ENCODE measurements at places on chromosomes 7 and 10. TPM values are rescaled to one million over a fixed set of nuclear protein-coding genes. Genes with fewer than 3 reads are reported as not detected.

GRCh38 chr10:132764108-132764507 is 21.8 kb downstream of the NKX6-2 start:
- no peak overlapping the region for H3K27ac ChIP-seq
- peak; percentile 11 for DNase-seq
- no peaks in the 10 kb centered on the region for H3K4me1 ChIP-seq
- no peaks in the 10 kb centered on the region for H3K36me3 ChIP-seq
- H3K4me3 ChIP-seq: no peak overlapping the region

GRCh38 chr10:74194999-74195398 is 44.0 kb downstream of the ADK start:
- peaks cover 13% of the 10 kb centered on the region for H3K36me3 ChIP-seq
- DNase-seq: peak; percentile 89
- no peak overlapping the region for H3K4me3 ChIP-seq
- H3K27me3 ChIP-seq: no peaks in the 10 kb centered on the region

GRCh38 chr7:67636348-67637022 is 639.9 kb downstream of the TYW1 start:
- no peaks in the 10 kb centered on the region for H3K36me3 ChIP-seq
- no peak overlapping the region for H3K4me3 ChIP-seq
- no peak overlapping the region for H3K27ac ChIP-seq
- no peaks in the 10 kb centered on the region for H3K4me1 ChIP-seq
- DNase-seq: no peak

- H3K36me3 ChIP-seq: no peaks in the 10 kb centered on the region
- DNase-seq: no peak
- no peaks in the 10 kb centered on the region for H3K4me1 ChIP-seq
- no peak overlapping the region for H3K4me3 ChIP-seq
- H3K27me3 ChIP-seq: no peaks in the 10 kb centered on the region
- H3K27ac ChIP-seq: no peak overlapping the region
These were observed 1150.3 kb downstream of the TYW1 start for GRCh38 chr7:68146983-68147382.

- H3K27ac ChIP-seq: peak overlapping the region; percentile 79
- peaks cover 25% of the 10 kb centered on the region for H3K4me1 ChIP-seq
- DNase-seq: peak; percentile 13
- no peaks in the 10 kb centered on the region for H3K36me3 ChIP-seq
These were observed 980 bp downstream of the FHIP2A start for GRCh38 chr10:114822444-114823076.

DNA sequence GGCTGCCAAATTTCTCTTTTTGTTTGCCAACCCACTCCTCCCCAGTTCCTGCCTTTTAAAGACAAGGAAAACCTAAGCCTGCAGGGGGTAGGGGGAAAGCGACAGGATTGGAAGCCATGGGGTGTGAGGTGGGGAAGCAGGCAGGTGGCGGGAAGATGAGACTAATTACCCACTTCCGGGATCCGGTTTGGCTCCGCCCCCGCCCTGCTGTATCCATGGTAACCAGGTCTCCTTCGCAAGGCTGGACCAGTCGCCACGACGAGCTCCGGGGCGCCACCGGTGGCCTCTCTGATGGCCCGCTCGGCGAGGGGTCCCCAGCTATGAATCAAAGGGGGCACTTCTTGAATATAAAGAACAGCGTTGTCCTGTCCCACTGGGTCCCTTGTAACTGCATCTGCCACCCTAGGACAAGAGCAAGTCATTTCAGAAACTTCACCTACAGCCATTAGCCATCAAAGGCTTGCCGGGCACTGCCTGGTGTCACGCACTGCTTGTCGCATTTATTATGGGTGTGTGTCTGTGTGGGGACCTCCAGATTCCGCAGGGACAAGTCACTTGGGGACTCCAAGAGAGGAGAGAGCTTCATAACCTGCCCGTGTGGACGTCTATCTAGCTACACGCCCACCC is 55.4 kb upstream of the LMTK2 start:
- no peaks in the 10 kb centered on the region for H3K36me3 ChIP-seq
- DNase-seq: no peak
- peaks cover 11% of the 10 kb centered on the region for H3K4me1 ChIP-seq
- no peak overlapping the region for H3K27ac ChIP-seq

GRCh38 chr7:91784469-91784868 is 96.0 kb downstream of the MTERF1 start:
- no peaks in the 10 kb centered on the region for H3K36me3 ChIP-seq
- H3K4me1 ChIP-seq: 0 out of 2 replicates have a peak, but pooled peaks cover 5% of the 10 kb centered on the region
- peak; percentile 83 for DNase-seq
- no peaks in the 10 kb centered on the region for H3K27me3 ChIP-seq
- no peak overlapping the region for H3K4me3 ChIP-seq
- no peak overlapping the region for H3K27ac ChIP-seq

Gene PIP
- total RNA-seq: not detected

Measured in PC-3 (cell line).